Activated T-cell treated with anti-CD3 and anti-CD28 coated beads, Interleukin-2, amount 50 U/mL, for 1 hour (primary cell): ENCODE measurements at places on chromosomes 13 and 19.

DNA sequence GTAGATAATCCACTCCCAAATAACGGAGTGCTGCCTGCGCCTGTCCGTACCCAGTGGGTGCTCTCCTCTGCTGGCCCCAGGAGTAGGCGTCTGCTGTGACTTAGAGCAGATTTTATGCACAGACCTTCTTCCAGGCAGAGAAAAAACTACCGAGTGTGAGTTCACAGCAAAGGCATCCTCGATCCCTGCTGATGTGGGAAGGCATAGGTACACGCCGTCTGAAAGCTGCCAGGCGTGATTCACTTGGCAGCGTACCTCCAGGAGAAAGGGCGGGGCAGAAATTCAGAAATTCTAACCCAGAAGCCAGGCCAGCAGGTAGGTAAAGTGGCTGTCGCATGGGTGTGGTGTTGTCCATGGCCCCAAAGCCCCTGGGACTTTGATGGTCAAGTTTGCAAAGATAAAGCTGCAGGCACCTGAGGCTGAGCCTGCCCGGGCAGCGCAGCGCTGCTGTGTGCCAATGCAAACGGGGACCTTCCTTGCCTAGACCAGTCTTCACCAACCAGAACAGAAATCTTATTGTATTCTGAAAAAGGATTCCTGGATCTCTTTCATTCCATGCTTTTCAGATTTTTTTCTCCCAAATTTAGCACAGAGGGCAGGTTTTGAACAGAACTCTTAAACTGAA, 36.3 kb downstream of the COL4A2 start:
- no peak for DNase-seq

DNA sequence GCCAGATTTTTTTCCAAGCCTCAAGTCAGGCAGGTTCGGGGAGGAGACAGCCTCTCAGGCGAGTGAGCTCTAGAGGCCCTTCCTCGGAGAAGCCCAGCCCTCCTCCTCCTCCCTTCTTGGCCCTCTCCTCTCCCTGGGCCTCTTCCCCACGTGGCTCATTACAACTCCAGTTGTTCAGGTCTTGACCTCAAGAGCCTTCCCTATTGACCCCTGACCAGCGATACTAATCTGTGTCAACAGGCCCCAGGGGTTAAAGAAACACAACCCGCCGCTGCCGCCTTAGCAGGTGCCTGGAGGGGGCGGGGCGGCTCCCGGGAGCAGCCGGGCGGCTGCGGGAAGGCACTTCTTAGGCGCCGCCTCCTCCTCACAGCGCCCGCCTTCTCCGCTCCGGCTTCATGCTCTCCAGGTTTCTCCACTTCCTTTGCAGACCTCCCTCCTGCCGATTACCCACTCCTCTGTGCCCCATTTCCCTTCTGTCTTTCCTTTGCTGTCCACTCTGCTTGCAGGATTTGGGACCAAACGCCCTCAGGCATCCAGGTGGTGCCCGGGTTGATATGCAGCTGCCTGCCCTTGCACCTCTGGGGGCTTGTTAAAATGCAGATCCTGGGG, 51.0 kb downstream of the LYL1 start:
- no peak for DNase-seq

DNA sequence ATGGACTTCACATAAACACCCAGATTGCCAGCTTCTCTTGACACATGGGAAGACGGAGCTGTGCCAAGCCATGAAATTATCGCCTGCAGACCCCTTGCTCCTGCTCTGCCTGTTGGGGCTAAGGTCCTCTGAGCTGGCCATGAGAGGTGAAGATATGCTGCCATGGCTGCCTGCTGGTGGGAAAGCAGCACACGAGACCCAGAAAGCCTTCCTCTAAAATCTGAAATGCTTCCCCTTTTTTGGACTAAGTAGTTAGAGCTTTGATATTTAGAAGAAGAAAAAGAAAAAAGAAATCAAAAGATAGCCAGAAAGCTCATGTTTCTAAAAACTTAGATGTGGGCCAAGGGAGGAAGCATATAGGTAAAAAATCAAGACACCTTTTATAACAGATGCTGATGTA, 11.2 kb downstream of the WDFY2 start:
- no peak for DNase-seq

GRCh38 chr19:38316477-38317067, 825 bp upstream of the YIF1B start:
- DNase-seq, result no peak

DNA sequence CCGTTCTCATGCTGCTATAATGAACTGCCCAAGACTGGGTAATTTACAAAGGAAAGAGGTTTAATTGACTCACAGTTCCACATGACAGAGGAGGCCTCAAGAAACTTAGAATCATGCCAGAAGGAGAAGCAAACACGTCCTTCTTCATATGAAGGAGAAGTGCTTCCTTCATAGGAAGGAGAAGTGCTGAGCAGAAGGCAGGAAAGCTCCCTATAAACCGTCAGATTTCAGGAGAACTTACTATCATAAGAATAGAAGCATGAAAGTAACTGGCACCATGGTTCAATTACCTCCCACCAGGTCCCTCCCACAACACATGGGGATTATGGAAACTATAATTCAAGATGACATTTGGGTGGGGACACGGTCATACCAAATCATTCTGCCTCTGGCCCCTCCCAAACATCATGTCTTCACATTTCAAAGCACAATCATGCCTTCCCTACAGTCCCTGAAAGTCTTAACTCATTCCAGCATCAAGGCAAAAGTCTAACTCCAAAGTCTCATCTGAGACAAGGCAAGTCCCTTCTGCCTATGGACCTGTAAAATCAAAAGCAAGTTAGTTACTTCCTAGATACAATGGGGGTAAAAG, 10.6 kb downstream of the ACOD1 start:
- DNase-seq, result no peak

DNA sequence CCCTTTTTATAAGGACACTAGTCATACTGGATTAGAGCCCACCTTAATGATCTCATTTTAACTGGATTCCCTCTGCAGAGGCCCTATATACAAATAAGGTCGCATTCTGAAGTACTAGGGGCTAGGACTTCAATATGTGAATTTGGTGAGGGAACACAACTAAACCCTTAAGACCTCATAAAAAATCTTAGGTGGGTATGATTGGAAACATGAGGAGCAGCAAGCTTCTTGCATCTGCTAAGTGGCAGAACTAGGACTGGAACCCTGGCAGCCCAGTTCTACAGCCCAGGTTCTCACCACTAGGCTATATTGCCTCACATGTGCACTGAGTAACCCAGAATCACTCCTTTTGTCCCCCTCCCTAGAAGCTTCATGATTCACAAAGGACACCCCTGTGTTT, 17.1 kb upstream of the GRWD1 start:
- no peak for DNase-seq

DNA sequence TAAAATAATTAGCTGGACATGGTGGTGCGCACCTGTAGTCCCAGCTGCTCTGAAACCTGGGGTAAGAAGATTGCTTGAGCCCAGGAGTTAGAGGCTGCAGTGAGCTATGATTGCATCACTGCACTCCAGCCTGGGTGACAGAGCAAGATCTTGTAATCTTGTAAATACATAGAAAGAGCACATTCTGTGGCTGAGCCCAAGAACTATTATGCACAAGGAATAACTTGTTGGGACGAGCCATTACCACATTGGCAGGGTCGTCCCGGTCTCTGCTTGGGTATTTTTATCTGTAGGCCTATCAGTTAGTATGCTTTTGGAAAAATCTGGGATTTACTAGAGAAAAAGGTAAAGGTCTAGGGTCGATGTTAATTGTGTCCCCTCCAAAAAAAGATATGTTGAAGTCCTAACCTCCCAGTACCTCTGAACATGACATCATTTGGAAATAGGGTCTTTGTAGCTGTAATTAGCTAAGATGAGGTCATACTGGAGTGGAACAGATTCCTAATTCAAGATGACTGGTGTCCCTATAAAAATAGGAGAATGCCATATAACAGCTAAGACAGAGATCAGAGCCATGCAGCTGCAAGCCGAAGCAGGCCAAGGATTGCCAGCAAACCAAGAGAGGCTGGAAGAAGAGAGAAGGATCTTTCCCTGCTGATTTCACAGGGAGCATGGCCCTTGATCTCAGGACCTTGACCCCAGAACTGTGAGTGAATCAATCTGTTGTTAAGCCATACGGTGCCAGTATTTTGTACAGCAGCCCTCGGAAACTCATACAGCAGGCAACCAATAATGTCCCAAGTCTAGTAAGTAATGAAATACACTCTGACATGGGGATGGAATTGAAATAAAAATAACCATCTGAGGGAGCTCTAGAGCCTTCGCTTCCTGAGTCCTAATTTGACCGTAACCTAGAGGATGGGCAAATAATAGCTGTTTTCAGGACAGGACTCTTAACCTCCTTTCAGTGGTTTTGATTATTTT, 77.0 kb downstream of the TM9SF2 start:
- no peak for DNase-seq

DNA sequence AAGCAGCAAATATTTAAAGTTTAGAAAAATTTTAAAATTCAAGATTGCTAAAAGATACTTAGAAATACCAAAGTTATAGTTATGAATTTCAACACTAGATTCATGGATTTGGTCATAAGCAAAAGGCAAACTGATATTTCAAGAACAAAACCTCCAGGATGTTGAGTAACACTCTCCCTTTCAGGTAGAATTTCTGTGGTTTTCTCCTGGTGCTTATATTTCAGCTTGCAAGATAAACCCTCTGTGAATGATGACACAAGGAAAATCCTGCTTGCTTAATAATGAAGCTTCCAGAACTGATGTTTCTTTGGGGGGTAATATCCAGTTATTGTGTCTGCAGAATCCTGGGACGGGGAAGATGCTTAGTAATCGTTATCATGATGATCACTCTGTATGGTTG, 320.3 kb upstream of the EDNRB start:
- DNase-seq, result no peak

DNA sequence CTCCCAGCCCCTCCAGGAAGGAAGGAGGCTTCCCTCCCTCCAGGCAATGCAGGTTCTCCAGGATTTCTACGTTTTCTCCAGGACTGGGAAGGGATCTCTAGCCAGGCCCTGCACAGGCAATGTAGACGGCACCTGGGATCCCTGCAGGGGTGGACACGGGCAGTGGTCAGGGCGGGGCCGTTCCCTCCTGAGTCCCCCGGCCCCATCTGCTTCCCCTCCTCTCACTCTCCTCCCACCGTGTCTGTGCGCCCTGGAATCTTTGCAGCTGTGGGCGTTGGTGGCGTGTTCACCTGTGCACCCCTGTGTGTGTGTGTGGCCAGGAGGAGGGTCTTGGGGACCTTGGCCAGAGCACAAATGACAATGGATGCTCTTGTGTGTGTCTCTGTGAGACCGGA, 10.0 kb downstream of the NRTN start:
- DNase-seq, result no peak

- no peak for DNase-seq
These were observed 13.1 kb downstream of the ZNF773 start for GRCh38 chr19:57512845-57513244.

DNA sequence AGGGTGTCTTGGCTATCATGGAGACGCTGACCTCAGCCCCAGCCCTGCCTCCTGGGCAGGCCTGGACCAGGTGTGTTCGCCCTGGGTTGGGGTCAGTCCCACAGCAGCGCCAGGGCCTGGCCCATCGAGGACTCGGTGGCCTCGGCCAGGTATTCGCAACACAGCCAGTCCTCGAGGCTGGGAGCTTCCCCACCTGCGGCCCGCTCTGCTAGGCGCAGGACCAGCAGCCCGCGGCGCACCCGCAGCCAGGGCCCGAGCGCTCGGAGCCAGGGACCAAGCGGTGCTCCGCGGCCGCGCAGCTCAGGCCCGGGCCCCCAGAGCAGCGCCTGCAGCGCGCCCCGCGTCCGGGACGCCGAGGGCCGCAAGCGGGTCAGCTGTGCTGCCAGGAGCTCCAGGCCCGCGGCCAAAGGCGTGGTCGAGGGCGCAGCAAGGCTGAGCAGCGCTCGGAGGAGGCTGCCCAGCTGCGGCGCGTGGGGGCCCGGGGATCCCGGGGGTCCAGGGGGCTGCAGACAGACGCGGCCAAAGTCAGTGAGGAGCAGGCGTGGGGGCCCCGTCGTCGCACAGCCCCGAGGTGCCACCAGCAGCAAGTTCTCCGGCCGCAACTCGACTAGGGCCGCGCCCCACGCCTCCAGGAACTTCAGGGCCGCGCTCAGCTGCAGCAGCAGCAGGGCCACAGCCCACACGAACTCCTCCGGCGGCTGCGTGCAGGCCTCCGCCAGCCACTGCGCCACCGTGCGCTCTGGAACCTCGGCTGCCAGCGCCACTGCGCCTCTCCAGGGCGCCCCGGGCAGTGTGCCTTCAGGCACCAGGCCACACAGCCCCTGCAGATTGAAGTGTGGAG, 6.2 kb downstream of the PEAK3 start:
- no peak for DNase-seq

- DNase-seq, result no peak
These were observed 2.4 kb downstream of the PAK4 start for GRCh38 chr19:39127812-39128515.

DNA sequence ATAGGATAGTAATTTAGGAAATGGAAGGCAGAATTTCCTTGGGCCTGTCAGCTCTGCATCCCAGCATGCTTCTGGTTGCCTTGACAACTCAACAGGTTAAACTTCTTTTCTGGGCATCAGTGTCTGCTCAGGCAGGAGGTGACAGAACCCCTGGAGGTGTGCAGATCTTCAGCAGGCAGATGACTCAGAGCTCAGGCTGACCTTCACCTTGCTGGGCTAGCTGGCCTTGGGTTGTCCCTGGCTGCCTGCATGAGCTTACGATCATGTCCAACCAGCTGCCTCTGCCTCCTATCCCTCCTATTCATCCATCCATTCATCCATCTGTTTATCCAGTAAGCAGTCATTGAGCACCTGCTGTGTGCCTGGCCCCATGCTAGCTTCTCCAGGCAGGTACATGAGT, 81.2 kb upstream of the KCTD15 start:
- DNase-seq, result no peak

DNA sequence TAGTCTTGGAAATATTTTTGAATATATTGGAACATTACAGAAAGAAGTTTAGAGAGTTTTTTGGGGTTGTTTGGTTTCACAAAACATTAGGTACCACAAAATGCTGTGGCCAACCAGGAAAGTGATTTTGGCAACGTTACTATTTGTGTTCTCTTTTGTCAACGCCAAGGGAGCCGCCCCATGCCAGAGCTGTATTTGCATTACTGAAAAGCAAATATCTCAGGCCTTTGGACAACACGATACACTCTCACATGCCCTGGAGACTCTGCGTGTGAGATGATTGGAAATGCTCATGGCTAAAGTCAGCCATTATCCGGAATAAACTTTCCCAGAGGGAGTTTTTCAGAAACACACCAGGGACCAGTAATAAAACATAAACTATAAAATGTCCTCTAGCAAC, 324.6 kb downstream of the SHISA2 start:
- DNase-seq, result no peak

GRCh38 chr13:113782472-113782871, 23.4 kb downstream of the TMEM255B start:
- DNase-seq, result no peak

- DNase-seq, result no peak
These were observed 6.7 kb upstream of the GNA15 start for GRCh38 chr19:3129112-3129511.

- DNase-seq, result no peak
These were observed 5.4 kb downstream of the ZC3H4 start for GRCh38 chr19:47107953-47108746.

GRCh38 chr19:50890422-50891252, 17.4 kb downstream of the KLK2 start:
- no peak for DNase-seq

DNA sequence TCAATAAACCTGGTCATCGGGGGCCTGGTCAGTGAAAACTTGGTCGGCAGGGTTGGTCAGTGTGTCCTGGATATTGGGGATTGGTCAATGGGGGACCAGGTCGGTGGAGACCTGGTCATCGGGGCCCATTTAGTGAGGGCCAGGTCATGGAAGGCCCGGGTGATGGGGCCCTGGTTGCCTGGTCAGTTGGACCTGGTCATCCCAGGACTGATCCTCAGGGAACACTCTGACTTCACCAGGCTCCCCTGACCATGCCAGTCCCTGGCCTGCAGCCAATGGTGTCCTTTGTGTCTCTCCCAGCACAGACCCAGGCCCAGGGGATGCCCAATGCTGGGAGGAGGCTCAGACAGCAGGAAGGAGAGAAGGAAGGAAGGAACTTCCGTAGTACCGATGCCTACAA, 42.1 kb upstream of the TPM4 start:
- no peak for DNase-seq
